ENCODE measurements at places on chromosomes 6 and 20.
A peak's percentile ranks its signal among the peaks of the same experiment; 100 is the strongest.

- DNase-seq: no peak
Observed at GRCh38 chr6:134436950-134437349, 119.0 kb upstream of the SGK1 start.

DNA sequence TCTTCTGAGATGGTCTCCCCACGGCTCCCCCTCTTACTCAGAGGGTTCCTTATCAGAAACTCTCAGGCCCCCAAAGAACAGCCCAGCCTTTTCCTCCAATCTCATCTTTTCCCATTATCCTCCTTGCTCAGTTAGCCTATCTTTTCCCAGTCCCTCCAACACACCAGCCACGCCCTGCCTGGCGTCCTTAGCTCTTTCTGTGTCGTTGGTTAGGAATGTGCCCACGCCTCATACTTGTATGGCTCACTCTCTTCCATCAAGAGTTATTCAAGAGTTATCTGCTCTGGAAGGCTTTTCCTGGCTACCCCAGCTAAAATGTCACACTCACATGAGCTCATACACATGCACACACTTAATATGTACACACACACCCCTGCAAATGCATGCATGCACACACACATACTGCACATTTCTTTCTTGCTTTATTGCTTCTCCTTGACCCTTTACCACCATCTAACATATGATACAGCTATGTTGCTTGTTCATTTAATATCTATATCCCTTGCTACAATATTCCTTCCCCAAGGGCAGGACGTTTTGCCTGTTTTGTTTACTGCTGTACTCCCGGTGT, 37.6 kb downstream of the SLC2A10 start:
- no peak for DNase-seq

DNA sequence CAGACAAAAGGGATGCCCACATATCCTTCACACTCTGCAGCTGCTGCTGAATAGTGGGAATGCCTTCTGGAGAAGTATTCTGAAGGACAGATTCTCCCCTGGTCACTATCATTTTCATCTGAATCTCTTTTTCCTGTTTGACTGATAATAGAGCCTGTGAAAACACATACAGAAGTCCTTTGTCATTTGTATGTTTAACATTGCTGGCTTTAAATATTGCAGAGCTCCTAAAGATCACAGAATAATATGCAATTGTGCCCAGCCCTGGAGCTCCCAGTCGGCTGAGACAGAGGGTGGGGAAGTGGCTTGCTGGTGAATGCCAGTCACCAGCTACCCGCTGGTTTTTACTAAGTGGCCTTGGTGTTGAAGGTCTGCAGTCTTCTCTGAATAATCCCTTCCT, 272.3 kb downstream of the SYNE1 start:
- no peak for DNase-seq

DNA sequence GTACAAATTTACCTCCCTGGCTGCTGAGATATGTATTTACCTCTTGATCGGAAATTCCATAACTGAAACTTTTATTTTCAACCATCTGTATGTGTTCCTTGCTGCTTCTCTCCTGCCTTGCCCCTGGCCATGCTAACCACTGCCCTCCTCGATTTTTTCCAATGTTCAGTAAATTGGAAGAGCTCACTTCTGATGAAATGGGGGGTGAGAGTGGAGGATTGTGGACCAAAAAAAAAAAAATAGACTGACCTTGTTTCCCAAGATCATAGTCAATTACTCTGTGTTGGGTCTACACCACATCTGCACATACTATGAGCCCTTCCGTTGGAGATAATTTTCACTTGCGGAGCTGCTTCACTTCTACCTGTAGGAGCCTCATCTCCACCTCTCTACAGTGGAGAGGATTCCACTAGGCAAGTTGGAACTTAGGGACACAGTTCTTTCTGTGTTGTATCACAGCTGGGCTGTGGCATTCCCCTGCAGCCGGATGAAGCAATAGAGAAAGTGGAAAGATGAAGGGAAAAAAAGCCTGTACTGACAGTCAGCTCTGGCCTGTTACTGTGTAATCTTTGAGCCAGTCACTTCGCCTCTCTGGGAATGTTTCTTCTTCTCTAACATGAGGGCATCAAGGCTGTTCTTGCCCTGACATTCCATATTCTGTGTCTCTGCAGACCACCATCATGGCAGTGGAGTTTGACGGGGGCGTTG, 1.6 kb downstream of the PSMB9 start:
- no peak for DNase-seq

- DNase-seq: no peak
Observed at GRCh38 chr20:41344938-41345728, 4.5 kb downstream of the LPIN3 start.

DNA sequence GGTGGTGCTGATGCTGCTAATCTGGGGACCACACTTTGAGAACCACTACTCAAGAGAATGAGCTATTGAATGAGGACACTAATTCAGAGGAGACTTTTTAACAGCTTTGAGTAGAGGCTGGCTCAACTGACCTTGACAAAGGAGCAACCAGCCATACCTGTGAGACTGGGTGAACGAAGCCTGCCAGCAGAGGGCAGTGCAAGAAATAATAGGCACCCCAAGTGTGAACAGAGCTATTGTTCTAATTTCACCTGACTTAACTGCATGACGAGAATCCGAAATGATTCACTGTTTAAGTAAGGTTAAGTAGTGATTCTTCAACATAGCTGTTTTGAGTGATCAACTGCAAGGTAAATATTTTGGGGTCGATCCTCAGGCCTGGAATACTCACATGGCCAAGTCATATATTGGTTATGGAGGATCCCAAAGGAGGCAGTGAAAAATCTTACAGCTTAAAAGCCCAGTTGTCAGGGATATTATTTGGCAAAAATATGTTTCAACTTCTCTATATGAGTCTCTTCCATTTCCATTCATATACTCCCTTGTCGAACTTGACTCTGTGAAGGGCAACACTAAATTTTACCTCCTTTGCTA, 550.5 kb upstream of the MARCKS start:
- peak; percentile 6 for DNase-seq

Data from T-cell (primary cell).